ENCODE measurements at places on chromosomes 11 and 22. TPM values are rescaled to one million over a fixed set of nuclear protein-coding genes. Genes with fewer than 3 reads are reported as not detected.

Gene DDTL
- 1.0 TPM for total RNA-seq

- H3K4me1 ChIP-seq, result no peaks in the 10 kb centered on the region
- no peak overlapping the region for H3K27ac ChIP-seq
- no peak for DNase-seq
Observed at GRCh38 chr11:75078233-75078632, 18.4 kb downstream of the OR2AT4 start.

GRCh38 chr11:105611572-105612441, 1.9 kb downstream of the GRIA4 start:
- no peaks in the 10 kb centered on the region for H3K36me3 ChIP-seq
- no peaks in the 10 kb centered on the region for H3K27me3 ChIP-seq
- H3K4me3 ChIP-seq, result no peak overlapping the region

Gene ZBTB16
- 283 TPM for total RNA-seq

GRCh38 chr11:46901156-46901555, 17.2 kb downstream of the LRP4 start:
- no peaks in the 10 kb centered on the region for H3K4me1 ChIP-seq
- H3K27ac ChIP-seq, result no peak overlapping the region
- H3K27me3 ChIP-seq, result no peaks in the 10 kb centered on the region
- H3K36me3 ChIP-seq, result no peaks in the 10 kb centered on the region
- DNase-seq, result no peak
- H3K4me3 ChIP-seq, result no peak overlapping the region

DNA sequence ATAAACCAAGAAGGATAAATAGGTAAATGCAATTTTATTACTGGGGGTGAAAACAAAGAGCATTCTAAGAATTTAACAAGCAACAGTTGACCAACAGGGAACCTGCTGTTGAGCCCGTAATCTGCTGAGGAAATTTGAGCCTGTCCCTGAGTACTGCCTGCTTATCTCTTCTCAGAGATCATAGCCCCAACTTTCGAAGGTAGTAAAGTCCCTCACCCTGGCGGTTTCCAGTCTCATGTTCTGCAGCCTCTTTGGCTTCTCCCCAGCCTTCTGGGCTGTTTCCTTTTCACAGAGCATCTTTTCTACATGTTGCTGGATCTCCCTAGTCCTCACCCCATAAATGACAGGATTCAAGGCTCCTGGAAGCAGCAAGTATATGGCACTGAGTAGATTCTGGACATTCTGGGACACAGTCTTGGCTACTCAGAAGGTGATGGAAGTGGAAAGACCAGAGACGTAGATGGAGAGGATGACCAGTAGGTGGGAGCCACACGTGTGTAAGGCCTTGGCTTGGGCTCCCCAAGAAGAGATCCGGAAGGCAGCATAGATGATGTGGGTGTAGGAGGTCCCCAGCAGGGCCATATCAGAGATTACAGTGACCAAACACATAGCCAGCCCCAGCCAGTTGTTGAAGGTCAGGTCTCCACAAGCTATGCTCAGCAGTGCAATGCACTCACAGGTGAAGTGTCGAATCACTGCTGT, 51.6 kb downstream of the RRM1 start:
- H3K27ac ChIP-seq, result no peak overlapping the region
- DNase-seq, result no peak
- H3K4me3 ChIP-seq, result no peak overlapping the region

- H3K4me1 ChIP-seq, result no peaks in the 10 kb centered on the region
- H3K27ac ChIP-seq, result no peak overlapping the region
- H3K36me3 ChIP-seq, result no peaks in the 10 kb centered on the region
Observed at GRCh38 chr11:71188073-71188472, 64.3 kb downstream of the SHANK2 start.

Gene RNH1
- 184 TPM for total RNA-seq

GRCh38 chr11:112637076-112637475, 324.1 kb upstream of the NCAM1 start:
- no peak overlapping the region for H3K27ac ChIP-seq
- H3K27me3 ChIP-seq, result no peaks in the 10 kb centered on the region
- H3K36me3 ChIP-seq, result no peaks in the 10 kb centered on the region
- H3K4me1 ChIP-seq, result no peaks in the 10 kb centered on the region
- H3K4me3 ChIP-seq, result no peak overlapping the region

DNA sequence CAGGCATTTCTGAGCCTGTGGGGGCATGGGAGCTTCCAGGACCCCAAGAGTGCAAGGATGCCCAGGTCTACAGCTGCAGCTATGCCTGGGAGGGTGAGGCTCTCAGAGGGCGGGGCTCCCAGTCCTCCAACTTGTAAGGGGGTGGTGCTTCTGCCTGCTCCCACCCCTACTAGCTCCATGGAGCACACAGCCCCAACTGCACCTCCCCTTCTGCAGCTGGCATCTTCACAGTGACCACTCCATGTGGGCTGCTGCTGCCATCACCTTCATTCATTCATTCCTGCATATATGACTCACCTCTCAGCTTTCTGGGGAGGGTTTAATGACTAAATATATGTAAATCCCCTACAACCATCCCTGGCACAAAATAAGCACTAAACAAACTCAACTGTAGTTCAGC, 43.8 kb downstream of the CHST1 start:
- no peaks in the 10 kb centered on the region for H3K36me3 ChIP-seq
- no peaks in the 10 kb centered on the region for H3K4me1 ChIP-seq
- DNase-seq, result no peak
- no peak overlapping the region for H3K27ac ChIP-seq

DNA sequence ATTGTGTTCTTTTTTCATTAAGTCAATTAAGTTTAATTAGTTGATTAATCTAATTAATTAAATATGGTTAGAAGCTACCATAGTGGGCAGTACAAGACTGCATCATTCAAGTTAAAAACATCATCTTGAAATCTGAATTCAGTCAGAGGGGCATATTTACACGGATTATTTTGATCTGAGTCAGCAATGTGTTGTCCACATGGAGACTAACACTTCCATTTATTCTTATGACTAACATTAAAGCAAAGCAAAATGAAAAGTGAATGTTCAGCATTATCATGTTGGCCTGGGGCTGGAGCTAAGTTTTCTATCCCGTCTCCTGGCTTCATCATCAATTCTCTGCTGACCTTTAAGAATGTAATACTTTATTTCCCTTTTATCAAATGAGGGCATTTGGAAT, 17.3 kb downstream of the FLI1 start:
- H3K27me3 ChIP-seq, result no peaks in the 10 kb centered on the region
- H3K4me1 ChIP-seq, result peaks cover 4% of the 10 kb centered on the region
- no peak overlapping the region for H3K27ac ChIP-seq
- no peak for DNase-seq
- H3K36me3 ChIP-seq, result no peaks in the 10 kb centered on the region

DNA sequence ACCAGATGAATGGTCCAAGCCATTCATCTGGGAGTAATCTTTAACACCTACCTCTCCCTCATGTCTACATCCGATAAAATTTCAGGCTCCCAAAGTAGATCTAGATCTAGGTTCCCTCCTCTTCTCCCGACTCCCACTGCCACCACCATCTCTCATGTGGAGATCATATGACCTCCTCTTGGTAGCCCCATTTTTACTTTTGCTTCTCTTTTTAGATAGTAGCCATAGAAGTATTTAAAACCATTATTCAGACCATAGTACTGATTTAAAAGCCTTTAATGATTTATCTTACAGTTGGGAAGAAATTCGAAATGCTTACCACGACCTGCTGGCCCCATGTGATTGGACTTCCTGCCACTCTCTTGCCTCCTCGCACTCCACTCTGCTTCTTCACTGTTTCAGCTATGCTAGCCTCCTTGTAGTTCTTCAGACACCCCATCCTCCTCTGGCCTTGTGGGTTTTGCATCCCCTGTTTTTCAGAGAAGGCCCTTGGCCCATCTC, 98.5 kb downstream of the RASSF10 start:
- H3K4me3 ChIP-seq, result no peak overlapping the region
- no peaks in the 10 kb centered on the region for H3K4me1 ChIP-seq
- H3K36me3 ChIP-seq, result no peaks in the 10 kb centered on the region
- H3K27ac ChIP-seq, result no peak overlapping the region

DNA sequence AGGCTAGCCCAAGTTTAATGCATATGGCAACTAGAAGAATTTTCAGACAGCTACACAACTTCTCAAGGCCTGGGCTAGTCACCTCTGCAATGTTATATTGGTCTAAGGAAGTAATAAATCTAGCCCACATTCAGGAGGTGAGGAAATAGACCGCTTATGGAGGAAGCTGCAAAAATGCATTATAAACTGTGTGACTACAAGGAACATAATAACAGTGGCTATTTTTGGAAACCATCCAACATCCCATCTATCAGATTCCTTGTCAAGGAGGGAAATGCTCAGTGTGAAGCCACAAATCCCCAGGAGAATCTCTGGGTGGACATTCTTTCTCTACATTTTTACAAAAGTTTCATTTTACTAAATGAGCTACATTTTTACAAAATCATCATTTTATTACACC, 76.1 kb downstream of the BBOX1 start:
- H3K27ac ChIP-seq, result no peak overlapping the region
- no peaks in the 10 kb centered on the region for H3K36me3 ChIP-seq
- DNase-seq, result no peak
- no peak overlapping the region for H3K4me3 ChIP-seq
- peaks cover 5% of the 10 kb centered on the region for H3K4me1 ChIP-seq
- H3K27me3 ChIP-seq, result no peaks in the 10 kb centered on the region

DNA sequence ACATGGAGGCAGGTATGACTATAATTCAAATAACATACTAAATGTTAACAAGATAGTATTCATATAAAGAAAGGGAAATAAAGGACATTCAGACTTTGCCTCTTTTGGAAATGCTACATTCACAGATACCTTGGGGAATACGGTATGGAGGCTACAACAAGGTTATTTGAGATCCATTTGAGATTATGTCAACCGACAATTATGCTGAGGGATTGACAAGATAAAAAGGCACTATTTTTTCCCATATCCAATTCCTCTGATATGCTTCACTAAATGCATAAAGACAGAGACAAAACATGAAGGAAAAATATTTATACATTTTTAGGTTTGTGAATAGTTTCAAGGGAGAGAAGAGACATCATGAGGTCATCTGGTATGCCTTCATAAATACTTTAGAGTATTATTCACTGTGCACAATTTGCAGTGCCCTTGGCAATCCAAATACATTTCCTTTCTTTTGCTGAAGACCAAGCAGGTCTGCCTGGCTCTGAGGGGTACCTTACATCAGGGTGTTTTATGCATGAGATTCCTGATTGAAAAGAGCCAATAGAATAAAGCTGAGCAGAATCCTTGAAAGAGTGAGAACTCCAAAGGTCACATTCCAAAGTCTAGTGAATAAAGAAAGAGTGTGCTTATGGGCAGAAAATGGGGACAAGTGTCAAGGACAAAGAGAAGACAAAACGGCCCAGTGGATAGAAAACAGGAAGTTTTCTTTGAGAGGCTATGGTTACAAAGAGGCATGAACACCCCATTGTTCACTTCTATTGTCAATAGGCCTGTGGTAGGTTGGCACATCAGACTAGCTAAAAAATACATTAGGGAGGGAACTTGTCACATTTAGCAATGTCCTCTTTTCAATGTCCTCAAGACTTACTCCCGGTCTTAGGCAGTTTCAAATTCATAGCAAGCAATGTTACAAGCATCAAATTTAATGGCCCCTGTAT, 455.8 kb downstream of the LRRC4C start:
- no peak for DNase-seq
- H3K36me3 ChIP-seq, result no peaks in the 10 kb centered on the region
- H3K27ac ChIP-seq, result no peak overlapping the region
- no peak overlapping the region for H3K4me3 ChIP-seq
- no peaks in the 10 kb centered on the region for H3K4me1 ChIP-seq

GRCh38 chr22:44632541-44633396, 69.2 kb upstream of the PRR5 start:
- no peaks in the 10 kb centered on the region for H3K36me3 ChIP-seq
- no peak overlapping the region for H3K4me3 ChIP-seq
- no peaks in the 10 kb centered on the region for H3K27me3 ChIP-seq
- no peak for DNase-seq
- no peaks in the 10 kb centered on the region for H3K4me1 ChIP-seq
- H3K27ac ChIP-seq, result no peak overlapping the region

Gene NRXN2
- total RNA-seq, result 21.6 TPM

Gene KCNJ1
- total RNA-seq, result 0.19 TPM

- no peaks in the 10 kb centered on the region for H3K27me3 ChIP-seq
- H3K4me3 ChIP-seq, result no peak overlapping the region
- no peak overlapping the region for H3K27ac ChIP-seq
Observed at GRCh38 chr22:30596886-30597285, 5.2 kb upstream of the PES1 start.

Gene GAB4
- total RNA-seq, result not detected

DNA sequence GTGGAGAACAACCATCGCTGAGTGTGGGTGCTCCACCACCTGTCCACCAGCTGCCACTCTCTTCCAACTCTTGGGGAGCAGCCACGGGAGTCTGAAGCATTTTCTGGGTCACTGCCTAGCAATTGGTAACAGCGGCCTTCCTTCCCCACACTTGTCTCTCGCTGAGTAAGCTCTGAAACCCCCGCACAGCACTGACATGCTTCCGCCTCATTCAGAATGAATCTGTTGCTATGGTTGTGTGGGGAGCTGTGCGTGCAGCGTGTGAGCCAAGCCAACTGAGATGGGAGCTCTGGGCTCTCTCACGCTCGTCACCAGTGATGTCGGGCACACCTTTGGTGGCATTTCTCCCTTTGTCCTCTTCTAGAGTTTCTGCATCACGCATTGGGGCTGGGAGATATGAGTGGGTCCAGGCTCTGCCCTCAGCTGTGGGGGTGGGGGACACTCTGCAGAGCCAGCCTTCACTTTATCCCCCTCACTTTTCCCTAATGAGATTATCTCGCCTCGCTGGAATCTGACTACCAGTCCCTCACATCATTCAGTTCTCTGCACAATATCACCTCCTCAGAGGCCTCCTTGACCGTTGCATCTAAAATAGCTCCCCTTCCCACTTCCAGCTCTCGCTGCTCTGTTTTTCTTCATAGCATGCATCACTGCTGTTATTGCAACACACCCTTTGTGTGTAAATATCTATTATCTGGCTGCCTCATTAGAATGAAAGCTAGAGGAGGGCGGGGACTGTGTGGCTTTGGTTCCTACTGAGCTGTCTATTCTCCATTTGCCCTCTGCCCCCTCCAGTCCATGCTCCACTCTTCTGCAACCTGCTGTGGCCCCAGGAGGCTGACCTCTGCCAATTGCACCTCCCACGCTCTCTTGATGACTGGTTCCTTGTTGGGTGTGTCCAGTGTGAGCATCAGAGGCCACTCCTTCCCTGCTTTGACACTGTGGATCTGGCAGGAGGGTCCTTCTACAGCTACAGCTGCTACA, 569.9 kb upstream of the CADM1 start:
- H3K4me1 ChIP-seq, result no peaks in the 10 kb centered on the region
- no peak overlapping the region for H3K27ac ChIP-seq
- H3K36me3 ChIP-seq, result no peaks in the 10 kb centered on the region
- no peak for DNase-seq
- no peak overlapping the region for H3K4me3 ChIP-seq
- H3K27me3 ChIP-seq, result no peaks in the 10 kb centered on the region

GRCh38 chr22:33919391-33920196, 682 bp downstream of the LARGE1 start:
- peak; percentile 56 for DNase-seq
- no peaks in the 10 kb centered on the region for H3K36me3 ChIP-seq
- H3K27me3 ChIP-seq, result no peaks in the 10 kb centered on the region
- no peaks in the 10 kb centered on the region for H3K4me1 ChIP-seq

- no peak for DNase-seq
- no peaks in the 10 kb centered on the region for H3K27me3 ChIP-seq
- H3K4me3 ChIP-seq, result no peak overlapping the region
- H3K4me1 ChIP-seq, result no peaks in the 10 kb centered on the region
- H3K36me3 ChIP-seq, result no peaks in the 10 kb centered on the region
Observed at GRCh38 chr11:112516261-112516660, 255.6 kb upstream of the PLET1 start.

Gene NXPE1
- total RNA-seq, result not detected

- peak overlapping the region; percentile 24 for H3K27ac ChIP-seq
- no peaks in the 10 kb centered on the region for H3K27me3 ChIP-seq
- no peaks in the 10 kb centered on the region for H3K36me3 ChIP-seq
Observed at GRCh38 chr22:25069758-25070481, 117.4 kb downstream of the KIAA1671 start.

GRCh38 chr11:4508886-4509285, 26.4 kb downstream of the OR52K1 start:
- no peaks in the 10 kb centered on the region for H3K36me3 ChIP-seq
- H3K4me1 ChIP-seq, result no peaks in the 10 kb centered on the region
- no peak overlapping the region for H3K4me3 ChIP-seq
